Activated naive CD8-positive, alpha-beta T cell treated with anti-CD3 and anti-CD28 coated beads, Interleukin-2, amount 10 ng/mL, durations not matched to agents 7 days and 5 days (primary cell): ENCODE measurements at places on chromosomes 4 and X. TPM values are rescaled to one million over a fixed set of nuclear protein-coding genes. Genes with fewer than 3 reads are reported as not detected.

GRCh38 chrX:39953879-39954278, 143.9 kb downstream of the BCOR start:
- H3K27ac ChIP-seq = no peak overlapping the region
- no peak for DNase-seq
- no peaks in the 10 kb centered on the region for H3K36me3 ChIP-seq
- no peaks in the 10 kb centered on the region for H3K27me3 ChIP-seq
- H3K4me1 ChIP-seq = peaks cover 3% of the 10 kb centered on the region

DNA sequence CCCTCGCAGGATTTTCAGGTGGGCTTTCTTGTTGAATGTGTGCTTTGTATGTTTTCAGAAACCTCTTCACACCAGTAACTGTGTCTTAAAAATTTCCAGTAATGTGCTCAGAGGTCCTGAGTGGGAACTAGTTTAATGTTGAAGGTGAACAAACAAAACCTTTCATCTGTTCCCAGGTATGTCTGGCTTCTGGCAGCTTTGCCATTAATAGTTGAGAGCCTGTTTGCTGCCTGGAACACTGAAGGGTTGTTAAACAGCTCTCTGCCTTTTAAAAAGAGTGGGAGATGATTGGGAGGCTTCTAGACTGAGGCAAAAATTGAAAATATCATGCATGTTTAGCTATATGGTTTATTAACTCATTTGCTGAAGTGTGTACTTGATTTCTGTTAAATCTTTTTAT, 161.2 kb upstream of the AGTR2 start:
- H3K36me3 ChIP-seq = no peaks in the 10 kb centered on the region
- no peaks in the 10 kb centered on the region for H3K4me1 ChIP-seq
- no peak overlapping the region for H3K4me3 ChIP-seq
- H3K27ac ChIP-seq = no peak overlapping the region

GRCh38 chr4:83170952-83171399, 56.4 kb upstream of the PLAC8 start:
- peaks cover 18% of the 10 kb centered on the region for H3K36me3 ChIP-seq
- H3K27me3 ChIP-seq = no peaks in the 10 kb centered on the region

- no peak overlapping the region for H3K27ac ChIP-seq
- H3K4me1 ChIP-seq = no peaks in the 10 kb centered on the region
- no peaks in the 10 kb centered on the region for H3K36me3 ChIP-seq
- no peak overlapping the region for H3K4me3 ChIP-seq
- DNase-seq = no peak
- peaks cover 9% of the 10 kb centered on the region for H3K27me3 ChIP-seq
Measured at GRCh38 chr4:89744914-89745313, 92.0 kb downstream of the SNCA start.

GRCh38 chr4:85738721-85739120, 263.8 kb downstream of the ARHGAP24 start:
- no peak overlapping the region for H3K27ac ChIP-seq
- H3K4me3 ChIP-seq = no peak overlapping the region
- H3K27me3 ChIP-seq = no peaks in the 10 kb centered on the region
- DNase-seq = no peak
- no peaks in the 10 kb centered on the region for H3K4me1 ChIP-seq

DNA sequence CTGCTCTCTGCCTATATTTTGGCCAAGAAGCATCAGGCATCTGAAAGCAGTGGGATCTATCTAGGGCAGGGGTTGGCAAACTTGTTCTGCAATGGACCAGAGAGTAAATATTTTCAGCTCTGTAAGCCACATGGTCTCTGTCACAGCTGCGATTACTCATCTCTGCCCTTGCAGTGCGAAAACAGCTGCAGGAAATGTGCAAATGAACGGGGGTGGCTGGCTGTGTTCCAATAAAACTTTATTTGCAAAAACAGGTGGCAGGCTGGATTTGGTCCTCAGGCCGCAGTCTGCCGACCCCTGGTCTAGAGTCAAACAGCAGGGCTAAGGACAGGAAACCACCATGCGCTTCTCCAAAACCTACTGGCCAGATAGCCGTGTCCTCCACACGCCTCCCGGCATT, 48.6 kb downstream of the ACOX3 start:
- H3K36me3 ChIP-seq = no peaks in the 10 kb centered on the region
- no peak overlapping the region for H3K27ac ChIP-seq
- no peak overlapping the region for H3K4me3 ChIP-seq
- no peak for DNase-seq
- no peaks in the 10 kb centered on the region for H3K4me1 ChIP-seq

Gene GSX2
- not detected for total RNA-seq

Gene ARHGAP24
- total RNA-seq = 0.28 TPM

Gene NHSL2
- 1.6 TPM for total RNA-seq

Gene DDIT4L
- total RNA-seq = 0.19 TPM

Gene RBMX
- 260 TPM for total RNA-seq
